Right cardiac atrium (tissue), 5 donors: ENCODE measurements at places on chromosomes 16 and 17. TPM values are rescaled to one million over a fixed set of nuclear protein-coding genes. Genes with fewer than 3 reads are reported as not detected.

- DNase-seq = no peak
These were observed 1.2 kb downstream of the ARHGAP17 start for GRCh38 chr16:25013751-25014499.

The SAT2 gene
- 87.3 TPM for total RNA-seq

GRCh38 chr17:69703751-69704150, 289.3 kb downstream of the MAP2K6 start:
- DNase-seq = no peak

- DNase-seq = peak; percentile 90
These were observed 5.6 kb downstream of the PNPO start for GRCh38 chr17:47946929-47947397.
